BE2C (cell line): ENCODE measurements at places on chromosomes 12 and 14.

DNA sequence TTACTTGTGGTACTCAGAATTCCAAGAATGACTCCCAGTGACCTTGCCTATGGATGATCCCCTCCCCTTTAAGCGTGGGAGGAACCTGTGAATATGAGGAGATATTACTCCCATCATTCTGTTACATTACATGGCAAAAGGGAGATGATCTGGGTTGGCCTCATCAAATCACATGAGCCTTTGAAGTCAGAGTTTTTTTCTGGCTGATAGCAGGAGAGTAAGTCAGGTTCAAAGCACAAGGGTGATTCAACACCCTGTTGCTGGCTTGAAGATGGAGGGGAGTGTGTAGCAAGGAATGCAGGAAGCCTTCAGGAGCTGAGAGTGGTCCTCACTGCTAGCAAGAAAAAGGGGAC lies 9.1 kb upstream of the MDM2 start:
- no peak for DNase-seq

GRCh38 chr12:2319737-2320506 lies 267.1 kb downstream of the CACNA1C start:
- no peak for DNase-seq

DNA sequence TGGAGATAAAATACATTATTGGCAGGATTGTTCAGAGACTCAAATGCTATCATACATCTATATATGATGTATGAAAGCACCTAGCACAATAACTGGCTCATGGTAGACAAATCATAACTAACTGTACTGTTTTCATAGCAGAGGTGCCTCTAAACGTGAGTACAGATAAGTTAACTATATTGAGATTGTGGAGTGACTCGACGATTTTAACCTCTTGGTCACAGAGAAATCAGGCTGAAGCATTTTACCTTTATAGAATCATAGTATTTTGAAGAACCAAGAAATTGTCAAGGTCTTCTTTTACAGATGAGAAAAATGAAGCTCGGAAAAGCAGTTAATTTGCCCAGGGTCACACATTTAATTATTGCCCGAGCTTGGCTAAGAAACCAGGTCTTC lies 666 bp upstream of the DERA start:
- DNase-seq: no peak

- DNase-seq: no peak
Measured at GRCh38 chr12:76915361-76916169, 36.7 kb upstream of the CSRP2 start.

DNA sequence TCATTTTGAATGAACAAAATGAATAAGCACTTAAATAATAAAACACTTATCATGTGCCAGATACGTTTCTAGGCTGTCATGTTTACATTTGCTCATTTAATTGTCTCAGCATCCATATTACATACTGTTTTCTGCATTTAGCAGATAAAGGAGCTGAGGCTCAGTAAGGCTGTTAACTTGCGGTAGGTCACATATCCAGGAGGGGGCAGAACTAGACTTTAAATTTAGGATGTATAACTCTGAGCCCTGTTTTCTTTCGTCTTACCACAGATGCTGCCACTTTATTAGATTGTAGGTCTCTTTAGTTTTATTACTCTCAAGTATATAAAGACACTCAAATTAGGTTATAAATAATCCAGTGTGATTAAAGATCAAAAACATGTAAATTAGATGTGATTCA lies 17.7 kb downstream of the IRAK4 start:
- DNase-seq: peak; percentile 10

GRCh38 chr12:108838194-108839017 lies 19.0 kb downstream of the SSH1 start:
- DNase-seq: peak; percentile 85

DNA sequence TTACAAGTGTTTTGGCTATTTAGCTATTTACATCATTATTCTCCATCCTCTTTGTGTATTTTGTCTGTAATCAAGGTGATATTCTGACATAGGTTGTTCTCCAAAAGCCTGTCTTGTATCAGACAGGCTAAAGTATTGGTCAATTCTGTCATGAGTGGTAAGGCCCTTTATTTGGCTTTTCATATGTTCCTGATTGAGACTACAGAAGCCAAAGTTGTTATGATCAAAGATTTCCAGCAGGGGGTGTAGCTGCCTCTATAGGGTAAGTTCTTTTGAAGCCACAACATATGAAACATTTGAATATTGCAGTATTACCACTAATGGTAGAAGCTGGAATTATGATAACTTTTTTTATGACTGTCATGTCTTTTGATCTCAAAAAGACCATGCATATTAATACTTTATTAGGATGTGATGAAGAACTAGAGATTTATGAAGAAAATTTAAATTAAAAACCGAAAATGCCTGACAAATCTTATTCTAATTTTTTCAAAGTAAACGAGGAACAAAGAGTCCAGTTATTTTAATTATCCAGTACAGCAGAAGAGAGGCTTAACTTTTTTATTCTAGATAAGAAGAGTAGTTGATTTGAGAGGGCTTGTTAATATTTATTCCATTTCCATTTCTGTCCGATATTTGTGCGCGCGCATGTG lies 3.4 kb upstream of the ARHGAP5 start:
- peak; percentile 62 for DNase-seq

DNA sequence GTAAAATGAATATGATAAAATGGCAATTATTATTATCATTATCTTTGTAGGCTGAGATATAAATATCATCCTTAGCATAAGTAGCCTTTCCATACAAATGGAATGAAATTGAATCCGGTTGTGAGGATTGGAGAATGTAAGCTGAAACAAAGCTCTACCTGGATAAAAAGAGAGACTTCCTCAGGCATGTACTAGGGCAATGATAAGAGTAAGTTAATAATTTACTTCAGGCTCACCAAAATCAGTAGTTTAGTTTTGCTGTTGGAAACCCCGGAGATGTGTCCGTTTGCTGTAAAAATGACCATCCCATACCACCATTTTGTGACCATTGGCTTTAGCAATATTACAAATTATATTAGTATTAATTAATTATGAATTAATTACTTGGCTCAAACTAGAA lies 96.3 kb downstream of the C12orf75 start:
- DNase-seq: no peak

DNA sequence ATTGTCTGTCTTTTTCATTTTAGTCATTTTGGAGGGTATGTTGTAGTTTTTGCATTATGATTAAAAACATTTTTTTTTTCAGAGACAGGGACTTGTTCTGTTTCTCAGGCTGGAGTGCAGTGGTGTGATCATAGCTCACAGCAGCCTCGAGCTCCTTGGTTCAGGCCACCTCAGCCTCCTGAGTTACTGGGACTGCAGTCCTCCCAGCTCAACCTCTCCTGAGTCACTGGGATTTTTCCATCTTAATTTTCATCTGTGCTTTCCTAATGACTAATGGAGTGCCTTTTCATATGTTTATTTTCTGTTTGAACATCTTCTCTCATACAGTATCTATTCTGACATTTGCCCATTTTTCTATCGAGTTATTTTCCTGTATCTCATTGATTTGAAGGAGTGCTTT lies 52.6 kb downstream of the DYRK2 start:
- no peak for DNase-seq

DNA sequence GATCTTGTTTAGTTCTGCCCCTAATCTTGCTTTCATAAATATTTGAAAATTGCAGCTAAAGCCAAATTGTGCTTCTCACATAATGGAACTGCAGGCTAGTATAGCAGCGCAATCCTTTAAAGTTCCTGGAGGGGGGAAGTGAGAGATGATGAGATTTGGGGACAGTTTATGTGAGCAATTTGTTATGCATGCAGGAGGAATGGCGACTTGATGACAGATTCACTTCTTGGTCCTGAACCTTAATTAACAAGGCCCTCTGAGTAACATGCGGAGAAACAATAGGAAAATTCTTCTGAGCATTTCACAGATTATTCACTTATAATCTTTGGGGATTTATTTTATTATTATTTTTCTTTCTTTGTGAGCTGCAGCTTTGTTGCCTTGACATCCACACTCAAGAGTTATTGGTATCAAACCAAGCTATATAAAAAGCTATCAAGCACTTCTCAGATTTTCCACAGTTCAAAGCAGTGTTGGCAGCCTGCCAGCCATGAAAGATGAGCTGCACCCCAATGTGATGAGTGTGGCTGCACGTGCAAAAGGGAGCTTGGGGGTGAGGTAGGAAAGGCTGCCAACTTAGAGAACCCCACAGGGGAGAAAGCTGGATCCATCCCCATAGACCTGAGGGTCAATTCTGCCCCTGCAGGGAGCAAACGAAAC lies 1662.2 kb upstream of the FLRT2 start:
- no peak for DNase-seq

DNA sequence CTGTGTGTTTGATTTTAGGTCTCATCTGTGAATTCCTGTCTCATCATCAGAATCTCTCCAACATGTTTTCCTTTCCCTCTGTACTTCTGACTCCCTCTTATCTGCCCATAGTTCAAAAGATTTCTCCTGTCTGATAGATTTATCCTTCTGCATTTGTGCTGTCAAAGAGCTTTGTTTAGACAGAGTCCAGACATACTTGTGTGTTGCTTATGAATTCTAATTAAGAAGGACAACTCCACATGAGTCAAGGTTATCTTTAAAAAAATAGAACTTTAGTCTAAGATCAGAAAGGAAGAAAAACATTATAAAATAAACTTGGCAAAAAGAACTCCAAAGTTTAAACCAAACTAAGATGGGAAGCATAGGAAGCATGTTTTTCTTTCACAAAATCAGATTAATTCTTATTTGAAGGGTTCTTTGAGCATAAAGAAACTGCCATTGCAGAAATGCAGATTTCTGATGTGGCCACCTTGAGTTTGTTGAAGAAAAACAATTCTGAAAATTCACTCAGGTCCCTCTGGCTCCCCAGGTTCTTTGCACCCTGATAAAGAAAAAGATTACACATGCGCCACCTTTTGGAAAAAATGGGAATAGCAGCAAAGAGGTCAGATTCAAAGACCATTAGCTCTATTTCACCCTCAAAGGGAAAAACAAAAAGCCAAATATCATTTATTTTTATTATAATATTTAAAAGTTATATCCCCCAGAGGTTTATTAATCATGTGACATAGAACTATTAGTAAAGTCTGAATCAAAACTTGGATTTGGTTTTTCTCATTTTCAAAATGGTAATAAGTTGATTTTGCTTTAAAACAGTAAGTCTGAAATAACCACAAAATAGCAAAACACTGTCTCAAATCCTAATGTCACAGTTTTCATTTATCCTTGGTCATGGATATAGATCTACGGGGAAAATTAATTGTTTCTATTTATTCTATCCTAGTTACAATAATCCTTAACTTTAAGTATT lies 143.7 kb upstream of the DCN start:
- DNase-seq: peak; percentile 54

DNA sequence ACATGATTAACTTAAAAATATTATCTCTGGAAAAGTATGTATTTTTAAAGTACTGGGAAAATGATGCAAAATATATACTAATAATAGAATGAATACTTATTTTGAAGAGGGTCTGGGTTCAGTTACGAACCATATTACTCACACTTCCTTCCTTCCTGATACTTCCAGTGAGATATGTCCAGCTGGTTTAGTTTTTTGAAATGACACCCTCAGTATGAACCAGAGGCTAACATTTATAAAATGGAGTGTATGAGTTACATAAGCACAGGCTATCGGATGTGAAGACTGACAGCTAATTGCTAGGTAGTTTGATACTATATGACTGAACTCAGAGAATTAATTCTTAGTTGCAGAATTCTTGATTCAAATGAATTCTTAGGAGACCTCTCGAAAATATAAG lies 122.9 kb downstream of the OTOGL start:
- no peak for DNase-seq

DNA sequence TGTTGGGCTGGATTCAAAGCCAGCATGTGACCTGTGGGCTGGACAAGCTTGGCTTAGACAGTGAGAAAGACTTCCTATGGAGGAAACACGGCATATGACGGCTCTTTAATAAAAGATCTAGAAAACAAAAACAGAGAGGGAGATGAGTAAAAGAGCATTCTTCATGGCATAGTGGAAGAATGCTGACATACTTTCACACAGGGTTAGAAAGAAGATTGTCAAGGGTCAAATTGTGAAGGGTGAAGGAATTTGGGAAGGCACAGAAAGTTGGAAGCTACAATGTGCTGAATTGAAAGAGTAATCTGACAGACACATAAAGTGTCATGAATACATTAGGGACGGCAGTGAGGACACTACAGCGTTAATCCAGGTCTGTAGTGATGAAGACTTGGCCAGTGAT lies 63.4 kb downstream of the GALNT4 start:
- DNase-seq: no peak

- DNase-seq: no peak
Measured at GRCh38 chr12:6929466-6930452, 2.0 kb downstream of the ATN1 start.

- DNase-seq: no peak
Measured at GRCh38 chr14:67426161-67426560, 14.2 kb upstream of the PLEK2 start.

- no peak for DNase-seq
Measured at GRCh38 chr12:121461048-121461447, 61.1 kb downstream of the RNF34 start.

DNA sequence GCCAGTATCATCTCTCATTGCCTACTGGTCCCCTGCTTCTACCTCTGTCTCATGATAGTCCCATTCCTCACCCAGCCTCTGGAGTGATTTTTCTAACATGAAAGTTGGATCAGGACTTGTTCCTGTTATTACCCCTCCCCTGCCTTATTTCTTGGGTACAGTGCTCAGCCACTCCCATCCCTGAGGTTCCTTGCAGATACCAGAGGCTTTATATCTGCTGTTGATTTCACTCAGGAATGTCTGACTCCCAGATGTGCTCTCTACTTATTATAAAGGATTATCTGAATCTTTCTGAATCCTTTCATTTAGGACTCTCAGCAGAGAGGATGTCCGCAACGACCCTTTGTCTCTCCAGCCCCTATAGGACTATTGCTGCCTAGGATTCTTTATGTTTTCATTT lies 111.2 kb downstream of the LRRK2 start:
- DNase-seq: no peak

DNA sequence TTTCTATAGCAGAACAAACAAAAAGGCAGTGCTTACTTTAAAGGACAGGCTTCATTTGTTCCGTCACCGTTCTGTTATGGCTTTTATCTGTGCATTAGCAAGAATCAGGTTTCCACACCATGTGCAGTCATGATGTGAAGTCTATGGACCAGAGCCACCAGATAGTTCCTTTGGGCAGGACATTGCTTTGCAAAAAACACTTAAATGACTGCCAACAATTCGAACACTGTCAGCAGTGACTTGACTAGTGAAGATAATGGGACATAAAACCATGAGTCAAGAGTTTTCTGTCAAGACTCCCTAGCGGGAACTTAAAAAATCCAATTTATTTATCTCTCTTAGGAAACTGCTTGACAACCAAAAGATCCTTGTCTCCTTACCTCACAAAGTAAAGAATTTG lies 80.3 kb downstream of the NKX2-1 start:
- no peak for DNase-seq

- no peak for DNase-seq
Measured at GRCh38 chr12:1821805-1822204, 1.4 kb downstream of the LRTM2 start.
